Activated CD8-positive, alpha-beta memory T cell treated with anti-CD3 and anti-CD28 coated beads, Interleukin-2, amount 50 U/mL, for 48 hours (primary cell): ENCODE measurements at places on chromosomes 11 and 22.

- DNase-seq, result no peak
Observed at GRCh38 chr11:59545179-59546020, 34.1 kb downstream of the OR4D9 start.

DNA sequence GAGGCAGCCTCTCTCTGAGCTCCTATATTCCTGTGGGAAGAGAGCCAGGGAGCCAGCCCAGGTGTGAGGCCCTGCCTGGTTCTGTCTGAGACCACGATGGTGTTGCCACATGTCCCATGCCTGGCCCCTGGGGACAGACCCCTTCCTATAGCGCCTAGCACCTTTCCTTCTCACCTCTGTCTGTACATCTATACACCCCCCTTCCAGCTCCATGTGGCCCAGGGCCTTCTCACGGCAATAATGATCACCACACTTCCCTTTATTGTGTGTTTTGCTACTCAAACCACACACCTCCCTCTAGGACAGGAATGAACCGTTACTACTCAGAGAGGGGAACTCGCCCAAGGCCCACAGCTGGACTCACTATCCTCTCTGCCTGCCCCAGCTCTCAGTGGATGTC, 12.8 kb downstream of the CD82 start:
- no peak for DNase-seq

DNA sequence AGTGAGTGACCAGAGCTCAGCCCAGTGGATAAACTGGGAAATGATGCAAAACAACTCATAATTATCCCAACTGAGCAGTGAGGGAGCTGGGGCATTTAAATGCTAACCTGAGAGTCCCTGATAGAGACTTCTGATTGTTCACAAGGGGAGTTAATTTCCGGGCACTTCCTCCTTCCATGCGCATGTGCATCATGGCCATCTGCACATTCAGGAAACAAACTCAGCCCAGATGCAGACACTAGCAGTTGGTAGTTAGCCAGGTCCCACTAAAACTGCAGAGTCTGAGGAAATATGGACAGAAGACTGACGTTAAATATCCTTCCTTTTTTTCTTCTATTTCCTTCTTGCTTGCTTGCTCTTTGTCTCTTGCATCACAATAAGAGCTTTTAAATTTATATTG, 852.1 kb upstream of the LRRC4C start:
- DNase-seq, result no peak

- DNase-seq, result no peak
Observed at GRCh38 chr11:61887839-61888494, 3.4 kb downstream of the FADS3 start.

DNA sequence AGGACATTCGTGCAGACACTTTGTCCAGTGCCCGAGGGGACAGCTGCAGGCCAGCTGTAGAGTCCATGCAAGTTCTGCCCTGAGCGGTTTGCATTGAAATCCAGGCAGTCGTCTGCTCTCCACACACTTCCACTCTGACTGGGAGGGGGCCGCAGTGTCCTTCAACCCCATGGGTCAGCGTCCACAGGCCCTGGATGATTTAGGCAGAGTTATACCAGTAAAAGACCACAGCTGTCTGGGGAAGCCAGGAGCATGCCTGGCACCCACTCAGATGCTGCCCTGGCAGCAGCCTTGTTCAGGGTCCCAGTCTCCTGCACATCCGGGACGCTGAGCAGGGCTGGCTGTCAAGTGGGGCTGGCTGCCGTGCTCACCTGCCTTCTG, 26.5 kb downstream of the KRTAP5-5 start:
- no peak for DNase-seq

GRCh38 chr22:32721328-32722180, 80.0 kb upstream of the TIMP3 start:
- DNase-seq, result no peak

GRCh38 chr11:27120211-27120610, 79.6 kb downstream of the BBOX1 start:
- DNase-seq, result no peak

- no peak for DNase-seq
Observed at GRCh38 chr11:104704146-104704830, 194.0 kb downstream of the CASP12 start.

DNA sequence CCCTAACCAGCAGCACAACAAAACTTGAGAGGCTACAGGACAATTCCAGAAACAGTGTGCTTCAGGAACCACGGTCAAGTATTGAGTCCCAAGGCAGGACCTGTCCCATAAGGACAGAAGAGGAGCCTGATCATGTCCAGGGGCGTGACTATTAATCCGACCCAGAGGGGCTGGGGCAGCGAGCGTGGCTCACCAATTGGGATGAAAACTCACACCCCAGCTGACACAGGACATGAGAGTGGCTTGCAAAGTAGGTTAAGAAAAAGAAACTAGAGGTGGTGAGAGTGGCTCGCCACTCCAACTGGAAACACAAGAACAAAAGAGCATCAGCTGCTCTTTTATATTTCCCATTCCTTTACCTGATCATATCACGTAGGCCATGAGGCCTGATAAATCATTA, 16.0 kb upstream of the FEZ1 start:
- no peak for DNase-seq

- DNase-seq, result no peak
Observed at GRCh38 chr11:134725716-134726639, 313.9 kb upstream of the B3GAT1 start.

DNA sequence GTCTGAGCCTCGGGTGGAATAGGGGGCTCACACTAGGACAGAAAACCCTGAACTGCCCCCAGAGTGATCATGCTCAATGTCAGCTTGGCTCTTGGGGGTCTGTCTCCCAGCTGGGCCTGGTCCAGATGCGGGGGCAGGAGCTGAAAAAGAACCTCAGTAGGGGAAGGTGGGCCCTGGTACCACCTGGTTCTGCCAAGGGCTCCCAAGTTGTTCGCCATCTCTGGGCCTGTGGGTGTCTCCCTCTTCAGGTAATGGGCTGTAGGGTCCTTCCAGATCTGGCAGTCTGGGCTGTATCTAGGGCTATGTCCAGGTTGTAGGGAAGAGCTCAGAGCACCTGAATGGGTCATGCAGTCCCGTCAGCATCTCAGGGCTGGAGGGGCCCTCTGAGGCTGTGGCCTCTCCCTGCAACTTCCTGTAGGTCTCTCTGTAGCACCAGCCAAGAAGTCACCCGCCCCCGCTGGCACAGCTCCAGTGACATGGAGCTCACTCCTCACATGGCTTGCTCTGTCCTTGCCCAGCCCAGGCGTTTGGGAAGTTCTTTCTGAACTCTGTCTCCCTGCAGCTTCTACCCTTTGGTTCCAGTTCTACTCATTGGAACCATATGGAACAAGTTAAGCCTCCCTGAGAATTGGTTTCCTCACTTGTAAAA, 33.0 kb upstream of the SOX10 start:
- no peak for DNase-seq

DNA sequence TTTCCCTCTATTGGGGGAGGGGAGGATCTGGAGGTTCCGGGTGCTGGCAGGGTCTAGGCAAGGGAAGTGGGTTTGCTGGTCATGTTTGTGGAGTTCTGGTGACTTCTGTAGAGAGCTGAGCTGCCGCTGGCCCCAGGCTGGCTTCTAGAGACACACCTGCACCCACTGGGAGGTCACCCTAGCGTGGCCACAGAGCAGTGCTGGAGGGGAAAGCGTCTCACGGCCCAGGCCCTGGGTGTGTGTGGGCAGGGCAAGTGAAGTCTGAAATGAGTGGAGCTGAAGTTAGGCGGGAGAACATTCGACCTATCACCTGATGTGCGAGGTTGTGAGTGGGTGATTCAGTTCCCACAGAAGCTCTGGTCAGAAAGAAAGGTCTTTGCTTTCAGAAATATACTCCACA, 27.9 kb downstream of the SMIM38 start:
- DNase-seq, result no peak

- no peak for DNase-seq
Observed at GRCh38 chr11:16946477-16947282, 67.5 kb downstream of the PLEKHA7 start.

DNA sequence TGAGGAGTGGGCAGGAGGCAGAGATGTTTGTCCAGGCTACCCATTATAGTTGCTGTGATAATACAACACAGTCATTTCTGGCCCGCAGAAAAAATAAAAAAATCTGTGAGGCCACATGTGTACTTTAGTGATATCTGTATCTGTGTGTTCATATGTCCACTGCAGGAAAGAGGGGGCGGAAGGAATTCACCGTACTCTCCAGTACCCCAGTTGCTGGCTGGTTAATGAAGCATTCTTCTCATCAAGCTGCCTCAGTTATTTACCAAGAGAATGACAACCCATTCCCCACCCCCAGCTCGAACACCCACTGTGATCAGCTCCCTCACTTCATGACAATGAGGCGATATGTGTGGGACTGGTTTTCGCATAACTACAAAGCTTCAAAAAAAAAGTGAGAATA, 309.3 kb downstream of the SOX6 start:
- no peak for DNase-seq

- DNase-seq, result no peak
Observed at GRCh38 chr11:115698243-115698642, 194.0 kb upstream of the CADM1 start.

GRCh38 chr11:108084811-108085210, 36.6 kb upstream of the ACAT1 start:
- DNase-seq, result no peak

DNA sequence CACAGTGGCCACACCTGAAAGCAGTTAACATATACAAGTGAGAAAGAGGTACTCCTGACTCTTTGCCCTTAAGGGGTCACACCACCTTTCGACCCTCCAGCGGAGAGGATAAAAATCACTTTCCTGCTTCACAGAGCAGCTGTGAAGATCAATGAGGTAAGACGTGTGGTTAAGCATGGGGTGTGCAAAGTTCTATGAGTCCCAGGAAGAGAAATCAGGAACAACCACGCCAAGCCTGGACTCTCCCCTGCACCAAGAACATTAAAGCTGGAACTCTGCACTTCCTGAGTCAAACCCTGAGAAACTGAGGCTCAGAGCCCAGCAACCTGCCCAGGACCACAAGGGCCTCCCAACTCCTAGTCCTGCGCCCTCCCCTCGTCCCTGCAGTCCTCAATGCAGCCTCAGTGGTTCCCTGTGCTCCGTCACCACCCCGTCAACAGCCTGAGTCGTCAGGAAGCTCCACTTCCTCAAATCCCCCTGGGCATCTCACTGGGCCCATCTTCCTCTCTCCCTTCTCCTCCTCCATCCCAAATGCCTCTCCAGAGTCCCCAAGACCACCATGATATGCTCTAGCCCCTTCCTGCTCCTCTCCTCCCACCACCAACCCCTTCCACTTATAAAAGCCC, 17.7 kb downstream of the TNKS1BP1 start:
- DNase-seq, result no peak

- DNase-seq, result no peak
Observed at GRCh38 chr11:71245601-71246391, 6.6 kb downstream of the SHANK2 start.

DNA sequence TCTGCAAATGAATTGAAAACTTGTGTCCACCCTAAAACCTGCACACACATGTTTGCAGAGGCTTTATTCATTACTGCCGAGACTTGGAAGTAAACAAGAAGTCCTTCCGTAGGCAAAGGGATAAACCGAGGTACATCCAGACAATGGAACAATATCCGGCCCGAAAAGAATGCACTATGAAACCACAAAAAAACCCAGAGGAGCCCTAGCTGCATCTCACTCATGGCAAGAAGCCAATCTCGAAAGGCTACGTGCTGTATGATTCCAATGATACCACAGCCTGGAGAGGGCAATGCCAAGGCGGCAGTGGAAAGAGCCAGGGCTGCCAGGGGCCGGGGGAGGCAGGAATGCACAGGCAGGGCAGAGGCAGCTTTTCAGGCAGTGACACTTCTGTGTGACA, 3.2 kb upstream of the MRPL23 start:
- no peak for DNase-seq

GRCh38 chr22:41288245-41288946, 2.4 kb upstream of the RANGAP1 start:
- DNase-seq, result no peak

GRCh38 chr22:38033522-38034277, 23.5 kb upstream of the PICK1 start:
- DNase-seq, result no peak

- no peak for DNase-seq
Observed at GRCh38 chr11:133901316-133901715, 55.5 kb downstream of the IGSF9B start.

DNA sequence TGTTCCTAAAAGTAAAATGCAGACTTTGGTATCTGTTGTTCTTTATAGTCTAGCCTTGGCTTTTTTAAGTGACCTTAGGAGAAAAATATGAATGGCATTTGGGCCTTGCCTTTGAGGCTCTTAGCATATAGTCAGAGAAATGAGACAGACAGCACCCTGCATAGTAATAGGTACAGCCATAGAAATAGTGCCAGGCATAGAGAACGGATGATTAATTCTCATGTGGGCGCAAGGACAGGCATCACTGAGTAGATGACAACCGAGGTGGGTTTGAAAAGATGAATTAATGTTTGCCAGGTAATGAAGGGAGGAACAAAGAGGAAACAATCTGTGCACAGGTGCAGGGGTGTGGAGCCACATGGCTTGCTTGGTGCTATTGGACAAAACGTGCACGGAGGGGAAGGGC, 90.5 kb downstream of the BMAL1 start:
- DNase-seq, result no peak

GRCh38 chr22:31271485-31271884, 20.8 kb downstream of the PIK3IP1 start:
- DNase-seq, result no peak

- DNase-seq, result no peak
Observed at GRCh38 chr11:121844016-121844415, 272.0 kb downstream of the BLID start.

DNA sequence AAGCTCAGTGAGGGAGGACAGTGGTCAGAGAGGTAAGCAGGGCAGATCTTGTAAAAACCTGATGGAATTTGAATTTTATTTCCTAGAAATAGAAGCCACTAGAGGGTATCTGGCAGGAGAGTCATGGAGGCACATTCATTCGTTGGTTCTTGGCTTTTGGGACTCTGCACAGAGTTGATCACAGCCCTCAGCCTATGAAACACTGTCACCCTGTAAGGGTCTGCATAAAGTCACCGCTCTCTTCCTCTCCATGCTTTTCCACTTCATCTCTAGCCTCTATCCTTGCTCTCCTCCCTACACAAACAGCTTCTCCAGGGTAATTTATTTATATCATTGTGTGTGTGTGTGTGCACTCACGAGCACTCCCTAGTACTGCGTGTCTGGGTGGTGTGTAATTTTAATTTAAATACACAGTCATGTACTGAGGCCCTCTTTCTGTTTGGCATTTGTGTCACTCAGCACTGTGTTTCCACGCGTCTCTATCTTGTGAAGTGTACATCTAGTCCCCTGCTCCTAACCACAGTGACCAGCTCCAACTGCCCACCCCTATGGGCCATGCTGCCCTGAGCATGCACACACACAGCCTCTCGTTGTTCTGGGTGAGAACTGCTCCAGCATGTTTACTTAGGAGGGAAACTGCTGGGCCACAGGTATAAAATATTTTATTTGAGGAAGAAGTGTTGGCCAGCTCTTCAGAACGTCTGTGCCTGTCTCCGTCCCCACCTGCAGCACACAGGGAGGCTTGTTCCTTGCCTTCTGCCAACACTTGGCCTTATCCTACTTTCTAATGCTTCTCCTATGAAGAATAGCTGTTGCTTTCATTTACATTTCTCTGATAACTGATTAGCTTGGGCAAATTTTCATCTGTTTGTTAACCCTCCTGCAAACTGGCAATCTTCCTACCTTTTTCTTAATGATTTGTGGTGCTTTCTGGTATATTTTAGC, 4.5 kb downstream of the KCNQ1OT1 start:
- no peak for DNase-seq

GRCh38 chr22:22855617-22856308, 31.9 kb upstream of the IGLL5 start:
- peak; percentile 75 for DNase-seq
